PC-9 (cell line): ENCODE measurements at places on chromosomes 13 and 19.

DNA sequence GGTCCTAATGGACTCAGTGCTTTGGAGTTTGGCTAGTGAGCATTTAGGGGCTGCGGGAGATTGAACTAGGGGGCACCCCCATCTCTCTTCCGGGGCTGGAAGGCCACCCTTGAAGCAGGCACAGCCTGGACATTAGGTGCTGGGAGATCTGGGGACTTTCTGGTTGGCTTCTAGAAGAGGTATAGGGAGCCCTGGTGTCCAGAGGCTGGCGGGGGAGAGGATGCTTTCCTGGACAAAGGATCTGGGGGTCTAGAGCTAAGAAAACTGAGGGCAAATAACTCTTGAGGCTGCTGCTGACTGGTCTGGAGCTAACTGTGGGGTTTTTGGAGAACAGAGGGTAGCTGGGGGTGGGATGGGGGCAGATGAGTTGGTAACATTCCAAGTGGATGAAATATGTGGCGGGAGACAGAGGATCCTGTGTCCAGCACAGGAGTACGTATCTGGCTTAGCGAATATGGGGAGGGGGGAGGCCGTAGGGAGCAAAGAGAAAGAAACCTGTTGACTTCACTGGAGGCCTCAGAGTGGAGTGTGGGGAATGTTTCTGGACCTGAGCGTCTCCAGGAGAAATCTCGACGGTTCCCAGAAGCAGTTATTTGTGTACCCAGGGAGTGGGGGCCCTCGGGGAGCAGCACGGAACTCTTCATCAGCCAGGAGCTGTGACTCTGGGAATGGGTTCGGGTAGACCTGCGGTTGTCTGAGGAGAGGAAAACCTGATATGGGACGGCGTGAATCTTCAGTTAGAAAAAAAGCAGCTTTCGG is 1.4 kb downstream of the HNRNPUL1 start:
- DNase-seq: peak; percentile 27

- DNase-seq: no peak
These were observed 119.2 kb downstream of the FRY start for GRCh38 chr13:32150794-32151193.

DNA sequence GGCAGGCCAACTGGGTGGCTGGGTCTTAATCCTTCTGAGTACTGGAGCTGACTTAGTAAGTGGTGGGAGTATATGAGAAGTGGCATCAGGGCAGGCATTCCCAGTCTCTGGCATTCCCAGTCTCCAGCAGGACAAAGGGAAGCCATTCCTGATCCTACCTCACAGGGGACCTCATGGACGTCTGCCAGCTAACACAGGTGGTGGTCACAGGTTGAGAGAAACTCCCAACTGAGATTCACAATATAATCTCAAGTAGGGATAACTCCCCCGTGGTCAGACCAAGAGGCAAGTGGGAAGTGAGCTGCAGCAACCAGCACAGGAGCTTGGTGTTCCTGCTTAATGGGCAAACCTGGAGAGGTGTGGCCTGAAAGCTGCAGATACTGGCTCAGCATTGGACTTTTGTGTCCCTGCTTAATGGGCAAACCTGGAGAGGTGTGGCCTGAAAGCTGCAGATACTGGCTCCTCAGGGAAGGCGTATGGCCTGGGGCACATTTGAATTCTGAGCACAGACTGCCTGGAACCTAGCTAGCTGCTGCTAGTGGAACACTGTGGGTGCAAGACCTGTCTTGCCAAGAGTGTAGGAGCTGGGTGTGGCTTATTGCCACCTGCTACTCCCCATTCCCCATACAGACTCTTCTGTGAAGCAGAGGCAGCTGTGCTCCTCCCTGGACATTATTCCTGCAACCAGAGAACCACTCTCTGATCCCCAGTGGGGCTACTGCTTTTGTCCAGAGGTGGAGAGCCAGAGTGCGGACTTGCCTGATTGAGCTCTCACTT is 25.9 kb upstream of the OR10H2 start:
- DNase-seq: peak; percentile 66

- peak; percentile 89 for DNase-seq
These were observed 299.0 kb downstream of the ITGBL1 start for GRCh38 chr13:101751488-101751887.

- no peak for DNase-seq
These were observed 72.9 kb downstream of the ARHGEF7 start for GRCh38 chr13:111187960-111188541.
